ENCODE measurements at places on chromosomes 6 and 20. TPM values are rescaled to one million over a fixed set of nuclear protein-coding genes. Genes with fewer than 3 reads are reported as not detected.

NHLRC1 gene
- 2.4 TPM for polyA plus RNA-seq

OR2H2 gene
- not detected for polyA plus RNA-seq

DNA sequence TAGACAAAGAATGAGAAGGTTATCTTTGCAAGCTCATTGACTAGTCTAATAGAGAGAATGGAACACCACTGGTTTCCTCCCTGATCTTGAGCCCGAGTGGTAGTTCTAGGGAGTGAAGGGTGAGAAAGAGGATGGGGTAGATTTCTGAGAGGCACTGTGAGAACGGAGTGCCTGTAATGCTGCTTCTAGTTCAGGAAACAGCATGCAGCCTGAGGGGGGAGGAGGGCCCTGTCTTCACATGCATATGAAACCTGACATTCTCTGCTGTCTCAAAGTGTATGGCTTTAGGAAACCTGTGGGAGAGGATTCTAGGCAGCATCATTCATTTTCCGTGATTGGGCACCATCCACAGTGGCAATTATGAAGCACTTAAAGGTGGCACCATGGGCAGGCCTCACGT lies 259.4 kb upstream of the MAN1A1 start:
- no peak for DNase-seq
- no peaks in the 10 kb centered on the region for H3K36me3 ChIP-seq
- H3K4me1 ChIP-seq = no peaks in the 10 kb centered on the region

TGM3 gene
- not detected for polyA plus RNA-seq

GRCh38 chr6:37168811-37169495 lies 999 bp upstream of the PIM1 start:
- no peaks in the 10 kb centered on the region for H3K27me3 ChIP-seq
- peak overlapping the region; percentile 69 for H3K4me3 ChIP-seq
- no peaks in the 10 kb centered on the region for H3K4me1 ChIP-seq
- DNase-seq = no peak
- H3K36me3 ChIP-seq = peaks cover 8% of the 10 kb centered on the region

- no peaks in the 10 kb centered on the region for H3K36me3 ChIP-seq
- no peak overlapping the region for H3K27ac ChIP-seq
- no peak for DNase-seq
- H3K27me3 ChIP-seq = no peaks in the 10 kb centered on the region
These were observed 598.9 kb downstream of the RFPL4B start for GRCh38 chr6:112946051-112946450.

ZSCAN31 gene
- polyA plus RNA-seq = 3.3 TPM

DNA sequence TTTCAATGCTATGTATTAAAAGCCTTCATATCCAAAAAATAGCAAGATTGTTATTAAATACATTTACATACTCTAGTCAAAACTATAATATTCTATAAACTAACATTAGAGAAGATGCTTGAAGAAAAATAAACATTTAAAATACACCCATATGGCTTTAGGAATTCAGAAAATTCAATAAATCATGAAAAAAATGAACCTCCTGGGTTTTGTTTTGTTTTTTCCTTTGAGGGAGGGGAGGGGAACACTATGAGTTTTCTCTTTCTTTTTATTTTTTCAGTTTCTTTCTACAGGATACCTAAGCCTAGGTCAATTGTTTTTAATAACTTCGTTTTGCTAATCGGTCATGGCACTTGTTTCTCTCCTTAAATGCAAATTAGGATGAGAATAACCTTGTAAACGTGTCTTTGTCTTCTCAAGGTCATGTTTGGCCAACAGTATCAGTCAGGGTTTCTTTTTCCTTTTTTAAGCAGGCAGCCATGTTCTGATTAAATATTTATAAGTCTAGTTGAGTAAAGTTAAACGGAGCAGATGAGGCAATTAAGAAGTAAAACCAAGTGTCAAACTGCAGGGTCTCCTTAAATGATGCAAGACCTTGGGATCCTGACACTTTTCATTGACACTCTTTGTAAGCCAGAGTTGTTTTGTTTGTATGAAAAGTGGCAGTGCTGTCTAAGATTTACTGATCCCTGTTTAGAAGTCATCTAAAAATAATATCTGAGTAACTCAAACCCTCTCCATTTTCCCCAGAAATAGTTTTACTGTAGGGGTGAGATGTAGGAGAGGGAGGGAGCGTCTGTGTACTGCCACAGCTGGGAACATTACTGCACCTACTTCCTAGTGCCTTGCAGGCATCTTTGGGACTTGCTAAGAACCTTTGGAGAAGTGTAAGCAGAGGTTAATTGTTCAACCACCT lies 392.3 kb downstream of the PLCB1 start:
- H3K4me3 ChIP-seq = no peak overlapping the region
- H3K36me3 ChIP-seq = no peaks in the 10 kb centered on the region
- no peak overlapping the region for H3K27ac ChIP-seq
- no peaks in the 10 kb centered on the region for H3K27me3 ChIP-seq
- no peak for DNase-seq

DNA sequence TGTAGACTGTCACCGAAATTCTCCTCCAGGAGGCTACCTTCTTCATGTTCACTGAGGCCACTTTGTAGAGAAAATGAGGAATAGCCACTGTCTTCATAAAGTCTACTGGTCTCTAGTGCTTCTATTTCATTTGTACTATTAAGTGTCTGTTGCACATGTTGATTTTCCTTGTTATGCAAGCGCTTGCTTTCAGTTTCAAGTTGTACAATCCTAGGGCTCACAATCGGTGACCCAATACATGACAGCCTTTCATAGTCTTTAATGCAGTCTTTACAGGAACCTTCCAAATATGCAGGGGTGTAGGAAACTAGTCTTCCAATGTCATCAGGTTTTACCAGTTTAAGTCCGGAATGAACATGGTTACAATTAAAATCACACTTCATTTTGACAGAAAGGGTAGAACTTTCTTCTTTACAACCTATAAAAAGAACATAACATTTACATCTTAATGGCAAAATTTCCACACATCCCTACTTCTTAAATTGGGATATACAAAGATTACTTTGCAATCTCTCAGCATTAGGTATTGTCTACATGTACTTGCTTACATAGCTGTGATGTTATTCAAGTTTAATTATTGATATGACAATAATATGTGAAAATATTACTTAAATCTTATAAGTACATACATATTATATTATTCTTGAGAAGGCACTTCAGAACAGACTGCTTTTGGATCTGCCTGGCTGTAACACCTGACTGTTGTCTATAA lies 7.5 kb downstream of the FBXO5 start:
- no peak overlapping the region for H3K4me3 ChIP-seq
- no peak overlapping the region for H3K27ac ChIP-seq
- H3K36me3 ChIP-seq = peaks cover 16% of the 10 kb centered on the region
- peaks cover 8% of the 10 kb centered on the region for H3K4me1 ChIP-seq

GRCh38 chr20:44733341-44734069 lies 12.2 kb upstream of the KCNK15 start:
- no peaks in the 10 kb centered on the region for H3K27me3 ChIP-seq
- no peaks in the 10 kb centered on the region for H3K36me3 ChIP-seq
- no peak overlapping the region for H3K4me3 ChIP-seq
- peak; percentile 45 for DNase-seq
- H3K4me1 ChIP-seq = no peaks in the 10 kb centered on the region

HEBP2 gene
- 58.0 TPM for polyA plus RNA-seq

DNA sequence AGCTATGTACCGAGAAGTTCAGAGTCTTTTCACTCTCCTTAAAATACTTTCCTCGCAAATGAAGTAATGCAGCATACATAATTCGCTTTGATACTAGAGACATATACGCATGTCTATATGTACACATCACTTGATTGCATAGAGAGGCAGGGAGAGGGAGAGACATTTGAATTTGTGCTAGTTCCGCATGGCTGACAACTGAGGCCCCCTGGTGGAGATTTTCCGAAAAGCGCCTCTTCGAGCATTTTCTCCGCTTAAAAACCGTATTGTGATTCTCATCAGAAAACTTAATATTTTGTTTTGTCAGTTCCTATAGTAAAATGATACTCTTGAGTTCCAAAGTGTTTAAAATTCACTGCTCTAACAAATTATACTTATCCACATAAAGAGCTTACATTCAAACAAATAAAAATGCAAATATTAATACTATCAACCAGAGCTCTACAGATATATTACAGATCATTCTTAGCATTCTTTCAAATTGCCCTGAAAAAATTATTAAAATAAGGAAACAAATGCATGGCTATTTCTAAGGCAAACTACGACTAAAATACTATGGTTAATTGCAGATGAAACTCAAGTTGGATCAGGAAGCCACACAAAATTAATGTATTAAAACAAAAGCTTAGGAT lies 637 bp downstream of the MYLK4 start:
- no peaks in the 10 kb centered on the region for H3K4me1 ChIP-seq
- H3K27me3 ChIP-seq = no peaks in the 10 kb centered on the region
- H3K4me3 ChIP-seq = no peak overlapping the region

- no peak for DNase-seq
- peaks cover 39% of the 10 kb centered on the region for H3K36me3 ChIP-seq
- no peak overlapping the region for H3K4me3 ChIP-seq
- H3K27me3 ChIP-seq = no peaks in the 10 kb centered on the region
- peaks cover 18% of the 10 kb centered on the region for H3K4me1 ChIP-seq
These were observed 11.5 kb downstream of the SDC4 start for GRCh38 chr20:45336530-45337366.
